ENCODE measurements at places on chromosomes 1 and 21.

DNA sequence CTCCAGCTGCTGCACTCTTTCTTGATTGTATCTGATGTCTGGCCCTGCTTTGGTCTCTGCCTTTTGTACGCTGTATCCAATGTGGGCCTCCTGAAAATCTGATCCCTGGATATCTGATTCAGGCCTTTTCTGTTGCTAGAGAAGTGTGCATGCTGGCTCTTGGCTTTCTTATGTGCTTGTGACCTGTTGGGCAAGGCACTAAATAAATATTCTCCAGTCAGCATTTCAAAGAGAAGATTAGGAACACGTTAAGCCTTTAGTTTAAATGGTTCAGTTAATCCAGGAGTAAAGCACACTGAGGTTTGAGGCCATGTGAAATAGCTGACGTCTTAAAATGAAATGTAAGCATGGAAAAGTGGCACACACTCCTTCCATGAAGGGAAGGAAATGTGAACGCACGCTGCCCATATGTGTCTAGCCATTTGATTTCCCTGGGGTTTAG lies 9.3 kb upstream of the F3 start:
- DNase-seq = no peak

- DNase-seq = no peak
Observed at GRCh38 chr1:229757226-229757625, 131.2 kb downstream of the URB2 start.

- DNase-seq = peak; percentile 86
Observed at GRCh38 chr1:46616277-46617107, at the start of gene MOB3C. MOB3C (minus strand) TSS chr1:46616811; CDS start chr1:46613321, 3,490 bp downstream.

DNA sequence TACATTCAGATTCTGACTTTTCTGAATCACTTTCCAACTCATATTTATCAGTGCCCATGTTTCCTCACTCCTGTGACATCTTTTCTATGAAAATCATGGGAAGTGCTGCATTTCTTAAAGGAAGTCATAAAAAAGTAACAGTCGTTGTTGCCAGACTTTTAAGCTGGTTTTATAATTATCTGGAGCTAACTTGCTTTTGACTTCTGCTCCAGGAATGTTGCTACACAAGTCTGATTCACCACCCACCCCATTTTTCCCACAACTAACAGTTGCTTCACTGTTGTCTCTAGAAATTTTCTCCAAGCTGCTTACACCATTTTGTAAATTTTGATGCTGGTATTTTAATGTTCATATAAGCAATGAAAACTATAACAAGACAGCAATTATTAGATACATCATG lies 12.2 kb downstream of the FCRLB start:
- no peak for DNase-seq
